Mesenchymal stem cell (in vitro differentiated cells and primary cell): ENCODE measurements at places on chromosomes 5 and 9.
A peak's percentile ranks its signal among the peaks of the same experiment; 100 is the strongest.

- no peak for DNase-seq
Measured at GRCh38 chr9:136329211-136329627, 1.9 kb downstream of the GPSM1 start.

- no peak for DNase-seq
Measured at GRCh38 chr5:53928641-53929040, 368.2 kb downstream of the NDUFS4 start.

GRCh38 chr9:77663754-77664153, 15.6 kb upstream of the GNA14 start:
- no peak for DNase-seq

DNA sequence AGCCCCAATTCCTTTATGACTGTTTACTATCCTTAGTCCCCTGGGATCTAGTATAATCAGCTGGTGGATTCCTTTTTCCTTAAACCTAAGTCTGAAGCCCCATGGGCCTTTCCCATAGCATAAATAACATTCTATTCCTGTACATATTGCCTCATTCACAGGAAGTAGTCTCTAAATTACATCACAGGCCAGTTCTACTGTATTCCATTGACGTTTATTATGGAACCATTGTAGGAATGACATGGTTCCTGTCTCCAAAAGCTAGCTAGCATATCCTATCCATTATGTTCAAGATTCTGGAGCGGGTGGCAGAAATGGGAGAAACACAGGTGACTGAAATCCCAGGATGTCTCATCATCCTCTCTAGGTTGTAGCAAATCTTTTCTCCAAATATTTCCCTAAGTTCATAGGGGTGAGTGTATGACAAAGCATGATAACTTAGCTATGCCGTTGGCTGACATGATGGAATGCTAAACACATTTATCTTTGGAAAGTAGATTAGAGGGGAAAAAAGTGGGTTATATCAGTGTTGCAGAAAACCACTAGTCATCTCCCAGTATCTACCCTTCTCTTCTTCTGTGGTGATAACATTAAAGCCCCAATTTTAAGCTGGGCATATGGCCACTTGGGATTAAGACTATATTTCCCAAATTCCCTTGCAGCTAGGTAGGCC, 140.1 kb downstream of the FGF1 start:
- DNase-seq = peak; percentile 95
